ENCODE measurements at places on chromosomes 4 and X. TPM values are rescaled to one million over a fixed set of nuclear protein-coding genes. Genes with fewer than 3 reads are reported as not detected.

Gene CABS1
- not detected for total RNA-seq

GRCh38 chrX:148133105-148133725 is 152.1 kb downstream of the FMR1NB start:
- DNase-seq: peak; percentile 39

- no peak for DNase-seq
Observed at GRCh38 chrX:24899391-24899790, 116.4 kb downstream of the ARX start.

- DNase-seq: no peak
Observed at GRCh38 chr4:145694929-145695328, 15.0 kb downstream of the C4orf51 start.

DNA sequence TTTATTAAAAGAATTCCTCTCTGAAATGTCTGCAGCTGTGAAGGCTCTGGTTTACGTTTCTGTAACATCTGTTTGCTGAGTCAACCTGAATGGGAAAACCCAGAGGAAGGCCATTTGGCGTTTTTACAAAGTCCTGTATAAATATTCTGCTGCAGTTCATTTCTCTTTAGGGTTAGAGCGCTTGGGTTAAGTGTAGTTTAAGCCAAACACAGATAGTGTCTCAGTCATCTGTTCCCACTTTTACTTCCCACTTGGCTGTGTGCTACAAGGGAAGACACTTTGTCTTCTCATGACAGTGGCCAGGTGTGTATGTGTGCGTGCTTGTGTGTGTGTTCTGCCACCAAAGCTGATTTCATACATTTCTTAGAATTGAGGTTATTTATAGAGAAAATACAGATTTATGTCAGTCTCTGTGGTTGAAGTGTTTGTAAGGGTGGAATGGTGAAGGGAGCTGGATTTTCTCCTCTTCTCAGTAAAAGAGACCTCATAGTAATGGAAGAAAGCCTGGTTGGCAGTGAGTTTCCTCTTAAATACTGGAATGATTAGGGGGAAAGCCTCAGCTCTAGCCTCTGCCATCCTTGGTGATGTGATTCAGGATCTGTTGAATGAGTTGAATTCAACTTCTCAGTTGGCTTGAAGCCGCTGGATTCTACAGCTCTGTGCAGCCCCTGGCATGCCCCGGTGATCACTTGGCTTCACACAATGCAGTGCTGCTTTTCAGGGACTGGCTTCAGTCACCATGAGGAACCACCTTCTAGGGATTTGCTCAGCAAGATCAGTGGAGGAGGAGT is 50.6 kb downstream of the JADE1 start:
- no peak for DNase-seq

Gene P2RY4
- total RNA-seq: 0.53 TPM

Gene CT47B1
- not detected for total RNA-seq

DNA sequence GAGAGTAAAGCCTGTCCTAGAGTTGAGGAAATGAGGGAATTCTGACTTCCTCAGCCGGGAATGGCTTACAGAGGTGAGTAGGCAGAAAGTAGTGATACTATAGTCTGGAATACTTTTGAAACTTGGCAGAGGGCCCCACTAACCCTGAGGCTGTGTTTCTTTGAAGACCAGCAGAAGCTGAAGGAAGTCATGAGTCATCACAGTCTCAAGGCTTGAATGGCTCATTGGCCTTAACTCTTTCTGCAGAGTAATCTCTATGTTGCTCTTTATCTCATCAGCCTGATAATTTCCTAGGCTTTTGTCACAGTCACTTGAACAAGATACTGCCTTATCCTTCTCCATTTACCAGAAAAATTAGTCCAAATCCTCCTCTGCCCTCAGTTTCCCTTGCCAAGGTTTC is 80.8 kb downstream of the ANKRD50 start:
- DNase-seq: no peak

DNA sequence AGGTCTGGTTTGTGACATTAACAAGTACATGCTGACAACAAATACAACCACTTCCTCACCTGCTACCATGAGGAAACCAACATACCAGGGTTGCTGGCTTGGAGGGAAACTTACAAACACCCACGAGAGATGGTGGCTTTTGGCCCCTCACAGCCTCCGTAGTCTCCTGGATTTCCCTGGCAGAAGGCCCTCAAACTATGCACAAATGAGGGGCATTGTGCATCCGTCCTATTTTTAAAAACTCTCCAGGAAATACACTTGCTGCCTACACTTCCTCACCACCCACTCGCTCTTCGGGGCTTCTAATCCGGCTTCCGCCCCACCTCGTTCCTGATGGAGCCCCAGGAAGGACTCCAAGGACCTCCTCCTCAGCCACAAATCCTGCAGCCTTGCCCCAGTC is 355.0 kb upstream of the GATB start:
- DNase-seq: peak; percentile 37

Gene PAGE4
- not detected for total RNA-seq

DNA sequence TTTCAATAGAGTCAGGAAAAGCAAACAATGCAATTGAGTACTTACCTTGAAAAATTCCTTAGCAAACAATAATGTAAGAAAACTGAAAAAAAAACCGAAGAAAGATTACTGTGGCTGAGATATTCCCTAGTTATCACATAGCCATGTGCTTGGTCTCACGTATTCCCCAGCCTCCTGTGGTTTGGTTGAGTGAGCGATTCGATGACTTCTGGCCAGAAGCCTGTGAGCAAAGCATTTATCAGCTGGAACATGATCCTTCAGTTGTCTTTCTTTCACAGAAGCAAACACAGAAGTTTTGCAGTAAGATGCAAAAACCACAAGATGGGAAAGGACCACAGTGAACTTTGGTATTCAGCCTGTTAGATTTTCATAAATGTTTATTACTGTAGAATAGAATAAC is 1754.3 kb upstream of the AGA start:
- no peak for DNase-seq

GRCh38 chr4:14272206-14272605 is 644.7 kb upstream of the BOD1L1 start:
- DNase-seq: no peak

GRCh38 chr4:149891426-149891825 is 75.8 kb upstream of the IQCM start:
- DNase-seq: no peak

Gene LRRC66
- total RNA-seq: not detected

- DNase-seq: no peak
Observed at GRCh38 chr4:1043651-1044468, 32.4 kb downstream of the FGFRL1 start.

- peak; percentile 44 for DNase-seq
Observed at GRCh38 chrX:110317061-110317819, 645 bp downstream of the AMMECR1 start.

- DNase-seq: no peak
Observed at GRCh38 chr4:33961761-33962160, 2282.6 kb downstream of the ARAP2 start.

- no peak for DNase-seq
Observed at GRCh38 chrX:123871309-123871708, 11.5 kb downstream of the XIAP start.

Measured in natural killer cell (primary cell).